ENCODE measurements at places on chromosomes 6 and 20. TPM values are rescaled to one million over a fixed set of nuclear protein-coding genes. Genes with fewer than 3 reads are reported as not detected.

Gene CEP85L
- total RNA-seq = 2.0 TPM

Gene TFAP2C
- 14.9 TPM for total RNA-seq

Gene LZTS3
- 5.2 TPM for total RNA-seq

Gene NOX3
- total RNA-seq = not detected

Gene HSPA1A
- 401 TPM for total RNA-seq

Gene TNFRSF21
- total RNA-seq = 17.7 TPM

Gene KCNS1
- total RNA-seq = not detected

Gene OR2B6
- total RNA-seq = not detected

Gene SDC4
- total RNA-seq = 119 TPM

Gene LGSN
- 2.3 TPM for total RNA-seq

Gene TBX18
- total RNA-seq = 15.8 TPM

Gene DNAH8
- not detected for total RNA-seq

Gene UBE2V1
- total RNA-seq = 111 TPM

Gene MEI4
- not detected for total RNA-seq

Gene RHAG
- not detected for total RNA-seq

Gene VEGFA
- total RNA-seq = 32.5 TPM

Gene RAET1L
- not detected for total RNA-seq

Gene SOBP
- 1.6 TPM for total RNA-seq

Gene TUBB1
- not detected for total RNA-seq

Gene SPATA25
- 0.83 TPM for total RNA-seq

Gene GINS1
- total RNA-seq = 32.8 TPM

Gene ARID1B
- total RNA-seq = 18.2 TPM

Gene CFB
- 2.0 TPM for total RNA-seq

Gene NEU1
- 30.5 TPM for total RNA-seq

Gene VSX1
- total RNA-seq = 1.0 TPM

Gene CDSN
- not detected for total RNA-seq

Gene TAGAP
- total RNA-seq = not detected

Gene MYB
- 0.52 TPM for total RNA-seq

Gene TRIM40
- total RNA-seq = not detected

Gene RIMS1
- total RNA-seq = not detected

Gene SLX4IP
- 2.8 TPM for total RNA-seq

Gene BLOC1S5
- total RNA-seq = 7.7 TPM

Gene LINC00237
- not detected for total RNA-seq

Gene GPX5
- total RNA-seq = not detected

Gene DBNDD2
- total RNA-seq = 28.8 TPM

Gene TTK
- 18.9 TPM for total RNA-seq

Gene TRIM31
- 1.1 TPM for total RNA-seq

Gene SRXN1
- 219 TPM for total RNA-seq

Gene POU3F2
- not detected for total RNA-seq

Gene OR12D1
- not detected for total RNA-seq

Gene GLP1R
- total RNA-seq = not detected

Gene C6orf15
- not detected for total RNA-seq

Gene EPPIN
- not detected for total RNA-seq

Gene TRIM10
- not detected for total RNA-seq

Gene FAM229B
- 10.6 TPM for total RNA-seq

Gene CDH26
- 0.54 TPM for total RNA-seq

Gene ARMH2
- total RNA-seq = not detected

Gene E2F1
- 31.7 TPM for total RNA-seq

Gene SRC
- 173 TPM for total RNA-seq

All from A549 treated with ZK216348 at 1 μM for 4 hours (cell line).